ENCODE measurements at places on chromosomes 2 and 18.

DNA sequence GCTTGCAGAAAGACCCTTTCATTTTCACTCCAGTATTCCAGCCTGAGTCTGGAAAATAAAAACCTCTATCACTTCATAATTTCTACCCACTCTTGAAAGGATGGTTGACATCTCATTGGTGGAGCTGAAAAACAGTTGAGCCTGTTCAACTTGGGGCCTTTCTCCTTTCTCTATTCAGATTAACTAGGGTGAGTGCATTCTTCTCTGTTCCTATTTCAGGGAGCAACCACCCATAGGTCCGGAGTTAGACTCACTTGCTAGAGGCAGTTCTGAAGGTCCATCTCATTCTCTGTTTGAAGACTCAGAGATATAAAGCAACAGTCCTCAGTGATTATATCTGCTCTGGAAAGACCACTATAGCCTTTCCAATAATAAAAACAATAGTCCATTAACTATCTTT, 167.9 kb upstream of the SPOPL start:
- no peak for DNase-seq

GRCh38 chr18:43571078-43571689, 293.9 kb upstream of the SYT4 start:
- DNase-seq, result peak; percentile 50

DNA sequence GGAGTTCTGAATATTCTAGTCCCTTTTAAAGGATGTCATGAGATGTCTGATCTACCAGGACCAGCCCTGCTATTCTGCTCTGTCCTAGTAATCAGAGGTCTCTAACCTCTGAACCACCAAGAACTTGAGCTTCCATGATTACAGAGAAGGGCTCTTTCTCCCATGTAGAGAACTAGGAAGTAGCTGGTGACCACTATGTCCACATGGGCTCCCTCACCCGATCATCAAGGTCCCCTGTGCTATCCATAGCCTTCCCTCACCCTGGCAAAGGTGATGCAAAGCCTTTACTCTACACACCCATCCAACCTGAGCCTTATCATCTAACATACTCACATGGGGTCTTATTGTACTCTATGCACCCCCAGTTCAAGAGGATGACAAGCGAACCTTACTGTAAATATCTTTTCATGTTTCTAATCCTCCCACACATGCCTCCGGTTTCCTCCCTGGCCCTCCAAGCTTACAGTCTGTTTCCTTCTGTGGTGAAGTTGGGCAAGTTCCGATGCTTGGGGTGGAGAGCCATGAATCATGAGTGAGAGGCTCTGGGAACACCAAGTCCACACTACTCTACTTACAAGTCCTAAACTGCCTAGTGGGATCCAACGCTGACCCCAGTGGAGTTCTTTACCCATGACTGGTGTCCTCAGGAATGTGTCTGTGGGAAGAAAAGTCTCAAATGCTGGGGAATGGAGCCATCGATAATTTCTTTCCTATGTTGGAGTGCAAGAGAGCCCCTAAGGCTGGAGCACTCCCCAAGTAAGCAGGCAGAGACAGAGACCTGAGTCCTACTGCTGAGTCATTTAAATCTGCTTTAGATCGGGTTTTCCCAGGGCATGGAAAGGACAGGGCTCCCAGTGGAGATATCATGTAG, 73.3 kb upstream of the KLF7 start:
- DNase-seq, result peak; percentile 100

DNA sequence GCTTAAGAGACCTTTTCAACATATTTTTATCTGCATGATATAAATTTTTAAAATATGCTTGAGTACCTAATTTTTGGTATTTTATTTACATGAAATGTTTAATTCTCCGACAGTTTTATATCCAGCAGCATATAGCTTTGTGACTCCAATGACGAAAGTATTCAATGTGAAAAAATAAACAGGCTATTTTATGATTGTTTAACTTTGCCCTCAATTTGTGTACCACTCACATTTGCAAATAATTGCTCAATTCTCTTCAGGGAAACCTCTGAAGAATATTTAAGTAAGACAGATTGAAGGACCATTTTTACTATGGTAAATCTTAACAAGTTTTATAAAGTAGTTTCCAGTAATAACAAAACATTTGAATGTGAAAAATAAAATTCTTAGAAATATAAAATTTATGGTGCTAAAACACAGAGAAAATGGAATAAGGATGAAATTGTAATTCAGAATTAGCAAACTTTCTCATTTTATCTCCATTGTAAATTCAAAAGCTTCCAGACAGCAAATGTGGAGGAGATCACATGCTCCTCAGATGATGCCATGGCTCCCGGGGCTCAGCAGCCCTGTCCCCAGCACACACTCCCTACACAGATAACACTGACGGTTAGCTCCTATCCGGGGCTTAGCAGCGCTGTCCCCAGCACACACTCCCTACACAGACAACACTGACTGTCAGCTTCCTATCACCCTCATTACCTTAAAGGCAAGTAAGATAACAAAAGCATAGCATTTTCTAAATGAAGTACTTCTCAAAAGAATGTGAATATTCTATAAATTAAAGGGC, 39.7 kb downstream of the SH3YL1 start:
- no peak for DNase-seq

- DNase-seq, result no peak
Observed at GRCh38 chr2:233346930-233347329, 7.4 kb upstream of the DGKD start.

- no peak for DNase-seq
Observed at GRCh38 chr2:985317-985898, 34.8 kb downstream of the SNTG2 start.

DNA sequence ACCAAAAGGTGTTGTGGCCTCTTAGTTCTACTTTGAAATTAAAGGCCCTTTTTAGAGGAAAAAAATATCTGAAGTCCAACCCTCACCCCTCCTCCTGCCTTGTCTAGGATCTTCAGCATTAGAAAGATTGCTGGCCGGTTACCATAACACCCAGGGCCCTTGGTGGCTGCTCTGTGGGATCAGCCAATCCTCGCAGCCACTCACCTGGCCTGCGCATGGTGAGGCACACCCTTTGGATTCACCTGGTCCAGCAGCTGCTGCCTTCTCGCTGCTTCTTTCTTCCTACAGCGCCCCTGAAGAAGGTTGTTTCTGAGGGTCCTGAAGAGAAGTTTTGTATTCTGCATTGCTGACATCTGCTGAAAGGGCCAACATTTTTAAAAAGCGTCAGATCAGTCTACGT, 25.2 kb downstream of the DYTN start:
- no peak for DNase-seq

GRCh38 chr2:107062173-107062572, 176.2 kb upstream of the ST6GAL2 start:
- DNase-seq, result no peak

DNA sequence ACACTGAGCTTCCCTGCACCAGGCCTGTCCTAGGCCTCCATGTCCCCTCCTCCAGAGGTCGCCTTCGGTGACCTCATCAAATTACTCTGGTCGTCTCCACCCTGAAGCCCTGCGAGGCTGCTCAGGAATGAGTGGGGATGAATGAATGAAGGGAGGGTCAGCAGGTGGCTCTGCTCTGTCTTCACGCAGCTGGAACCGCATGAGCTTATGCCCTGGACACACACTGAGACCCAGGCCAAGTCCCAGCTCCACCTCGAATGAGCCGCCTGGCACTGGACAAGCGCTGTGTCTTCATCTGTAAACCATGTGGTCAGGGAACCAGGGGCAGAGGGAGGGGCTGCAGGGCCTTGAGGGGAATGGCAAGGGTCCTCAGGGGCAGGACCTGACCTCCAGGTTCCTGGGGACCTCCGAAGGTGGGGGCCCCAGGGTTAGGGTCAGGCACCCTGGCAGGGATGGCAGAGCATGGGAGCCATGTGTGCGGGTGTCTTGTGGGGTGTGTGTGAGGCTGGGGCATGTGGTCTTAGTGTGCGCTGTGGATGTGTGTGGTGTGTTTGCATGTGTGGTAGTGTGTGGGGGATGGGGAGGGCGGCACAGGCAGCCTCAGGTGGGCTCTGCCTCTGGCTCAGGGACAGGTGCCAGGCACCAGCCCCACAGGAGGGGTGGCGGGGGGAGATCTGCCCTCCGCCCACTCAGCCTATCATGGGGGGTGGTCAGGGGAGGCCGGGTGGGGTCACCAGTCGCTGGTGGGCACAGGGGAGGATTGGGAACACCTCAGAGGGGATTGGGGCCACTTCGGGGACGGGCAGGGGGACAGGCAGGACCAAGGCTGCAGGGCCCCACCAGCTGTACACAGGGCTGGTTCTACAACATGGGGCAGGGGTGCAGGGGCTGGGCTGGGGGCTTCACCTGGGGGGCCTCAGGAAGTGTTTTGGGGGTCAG, 13.9 kb downstream of the ODC1 start:
- DNase-seq, result no peak

- DNase-seq, result peak; percentile 18
Observed at GRCh38 chr2:147511491-147511948, 333.3 kb upstream of the ACVR2A start.

DNA sequence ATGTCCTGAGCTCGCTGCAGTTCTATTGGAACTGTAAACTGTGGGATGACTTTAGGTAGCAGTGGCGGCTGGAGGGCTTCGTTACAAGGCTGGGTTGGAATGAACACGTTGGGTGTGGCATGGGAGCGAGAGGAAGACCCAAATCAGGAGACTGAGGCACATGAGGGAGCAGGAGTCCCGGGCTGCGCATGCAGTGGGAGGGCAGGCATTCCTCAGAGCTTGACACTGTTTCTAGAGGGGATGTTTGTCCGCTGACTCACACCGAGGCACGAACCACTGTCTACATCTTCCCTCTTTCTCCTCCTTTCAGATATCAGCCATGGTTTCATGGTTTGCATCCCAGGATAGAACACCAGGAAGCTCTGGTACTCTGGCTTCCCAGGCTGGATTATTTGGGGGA, 40.6 kb upstream of the LAMA1 start:
- DNase-seq, result peak; percentile 64

GRCh38 chr2:42385225-42385624, 24.2 kb upstream of the COX7A2L start:
- DNase-seq, result no peak

GRCh38 chr18:44130376-44130942, 550.2 kb upstream of the SETBP1 start:
- DNase-seq, result peak; percentile 53

DNA sequence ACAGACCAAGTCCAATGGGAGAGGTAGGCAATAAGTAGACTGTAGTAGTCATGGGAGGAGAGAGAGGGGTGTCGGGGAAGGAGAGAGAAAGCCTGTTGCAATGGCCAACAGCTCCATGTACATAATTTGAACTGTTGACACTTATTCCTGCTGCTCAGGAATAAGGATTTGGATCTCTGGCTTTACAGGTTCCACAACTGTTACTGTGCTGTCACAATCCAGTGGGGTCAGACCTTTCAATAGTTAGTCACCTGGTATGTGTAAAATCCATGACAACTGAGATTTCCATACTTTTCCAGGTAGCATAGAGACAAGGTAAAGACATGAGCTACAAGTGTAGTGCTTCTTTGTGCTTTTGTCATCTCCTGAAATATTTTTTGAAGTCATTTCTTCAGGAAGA, 47.5 kb upstream of the RIOK3 start:
- no peak for DNase-seq

GRCh38 chr18:52046842-52047241, 293.2 kb upstream of the DCC start:
- DNase-seq, result no peak

DNA sequence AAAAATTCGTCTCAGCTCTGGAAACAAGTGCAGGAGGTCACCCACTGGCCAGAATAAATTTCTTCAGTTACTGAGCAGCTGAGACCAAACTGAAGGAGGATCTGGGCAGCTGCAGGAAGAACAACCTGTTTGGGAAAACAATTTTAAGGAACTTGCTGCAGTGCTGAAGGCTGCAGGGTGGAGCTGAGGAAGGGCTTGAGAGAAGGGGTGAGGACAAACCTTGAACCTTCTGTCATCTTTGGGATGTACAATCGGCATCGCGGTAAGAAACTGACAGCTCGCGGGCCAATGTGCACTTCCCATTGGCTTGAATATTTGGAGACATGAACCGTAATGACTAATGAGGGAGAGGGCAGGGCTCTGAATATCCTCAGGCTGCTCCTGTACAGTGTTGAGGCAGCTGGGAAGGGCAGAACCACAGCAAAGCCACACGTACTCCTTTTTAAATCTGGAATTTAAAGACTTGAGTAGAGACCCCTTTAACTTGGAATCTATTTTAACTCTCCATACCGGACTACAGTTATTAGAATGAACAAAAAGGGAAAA, 90.3 kb downstream of the TACR1 start:
- DNase-seq, result no peak

- DNase-seq, result no peak
Observed at GRCh38 chr2:88807237-88807962, 115.9 kb downstream of the RPIA start.

GRCh38 chr2:72350852-72351251, 203.2 kb upstream of the CYP26B1 start:
- DNase-seq, result no peak

- DNase-seq, result no peak
Observed at GRCh38 chr18:73264562-73264921, 396.8 kb upstream of the NETO1 start.

DNA sequence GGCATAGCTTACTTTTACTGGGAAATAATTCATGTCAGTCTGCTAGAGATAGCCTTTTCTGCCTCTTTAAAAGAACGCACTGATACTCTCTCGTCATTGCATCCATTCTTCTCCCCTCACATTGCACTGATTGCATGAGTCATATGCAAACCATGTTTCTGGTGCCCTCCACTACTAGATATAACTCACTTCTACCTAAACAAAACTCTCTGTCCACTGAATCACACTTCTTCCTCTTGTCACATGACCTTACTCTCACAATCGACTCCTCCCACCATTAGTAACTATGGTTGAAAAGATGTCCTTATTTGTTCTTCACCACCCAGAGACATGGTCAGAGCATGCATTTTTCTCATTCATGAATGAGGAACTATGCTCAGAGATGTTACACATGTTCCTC, 158.0 kb downstream of the CSRNP3 start:
- DNase-seq, result peak; percentile 71

DNA sequence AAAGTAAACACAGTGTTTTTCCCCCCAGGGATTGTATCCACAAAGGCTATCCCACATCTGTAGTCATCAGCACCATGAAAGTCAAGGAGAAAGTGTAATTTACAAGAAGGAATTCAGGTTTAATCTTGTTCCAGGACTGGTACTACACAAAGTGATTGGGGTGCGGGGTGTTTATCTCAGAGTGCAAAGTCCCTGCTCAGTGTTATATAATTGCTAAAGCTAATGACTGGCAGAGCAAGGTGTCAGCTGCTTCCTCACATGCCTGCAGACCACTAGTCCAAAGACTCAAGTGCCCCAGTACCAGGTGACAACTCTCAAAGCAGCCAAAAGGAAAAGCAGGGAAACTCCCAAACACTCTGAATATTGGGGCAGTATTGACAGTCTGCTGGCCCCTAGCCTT, 40.4 kb upstream of the PDCL3 start:
- no peak for DNase-seq

GRCh38 chr2:172434821-172435605, 7.6 kb downstream of the ITGA6 start:
- no peak for DNase-seq

- no peak for DNase-seq
Observed at GRCh38 chr2:187037310-187037709, 188.3 kb upstream of the ZSWIM2 start.

- DNase-seq, result peak; percentile 19
Observed at GRCh38 chr18:26487437-26487836, 60.9 kb downstream of the KCTD1 start.
